ACHN (cell line): ENCODE measurements at places on chromosomes 5 and 9.

- DNase-seq = no peak
Measured at GRCh38 chr9:113601656-113602055, 138.1 kb downstream of the RGS3 start.

GRCh38 chr9:84411683-84412267, 71.2 kb upstream of the SLC28A3 start:
- DNase-seq = no peak

DNA sequence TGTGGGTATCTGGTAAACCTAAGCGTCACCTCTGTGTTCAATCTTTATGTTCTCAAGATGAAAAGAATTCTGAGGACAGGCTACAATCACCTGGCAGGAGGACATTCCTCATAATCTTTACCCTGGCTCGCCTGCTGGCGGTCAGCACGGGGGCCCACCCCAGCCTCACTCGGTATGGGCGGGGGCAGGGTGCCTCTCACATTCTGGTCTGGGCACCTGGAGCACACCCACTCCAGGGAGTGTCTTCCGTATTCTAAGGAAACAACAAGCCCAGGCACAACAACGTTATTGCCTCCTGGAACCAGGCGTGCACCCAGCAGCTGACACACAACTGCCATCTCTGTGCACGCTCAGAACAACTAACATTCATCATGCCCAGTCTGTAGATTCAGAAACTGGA, 179.8 kb downstream of the ROR2 start:
- DNase-seq = no peak

- no peak for DNase-seq
Measured at GRCh38 chr9:134371731-134372130, 45.5 kb downstream of the RXRA start.

- no peak for DNase-seq
Measured at GRCh38 chr9:128259156-128259555, 16.7 kb downstream of the GOLGA2 start.

GRCh38 chr9:133051966-133052539, 9.7 kb upstream of the CEL start:
- DNase-seq = no peak

DNA sequence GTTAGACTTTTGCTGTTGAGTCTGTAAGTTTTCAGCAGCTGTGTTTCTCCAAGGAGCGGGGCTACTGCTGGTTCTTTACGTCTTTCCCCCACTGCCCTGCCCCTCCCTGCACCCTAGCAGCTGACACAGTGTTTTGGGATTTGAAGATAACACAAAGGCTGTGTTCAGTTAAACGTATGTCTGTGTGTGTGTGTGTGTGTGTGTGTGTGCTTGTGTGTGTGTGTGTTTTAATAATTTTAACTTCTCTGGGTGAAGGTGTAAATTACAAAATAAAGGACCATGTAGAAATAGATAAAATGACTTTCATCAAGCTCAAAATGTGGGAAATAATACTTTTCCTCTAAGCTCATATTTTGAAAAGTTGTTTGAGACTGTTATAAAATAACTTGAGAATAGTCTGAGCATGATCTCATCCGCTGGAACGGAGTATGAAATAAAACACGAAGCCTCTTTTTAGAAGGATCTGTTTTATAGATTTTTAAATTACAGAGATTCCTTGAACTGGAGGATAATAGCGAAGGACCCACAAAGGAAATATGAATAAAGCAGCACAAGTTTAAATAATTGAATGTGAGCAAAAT, 10.9 kb downstream of the ABL1 start:
- DNase-seq = peak; percentile 43

GRCh38 chr9:4011054-4011453, 288.8 kb downstream of the GLIS3 start:
- no peak for DNase-seq

- DNase-seq = no peak
Measured at GRCh38 chr5:179268399-179268952, 76.8 kb downstream of the ADAMTS2 start.

- peak; percentile 79 for DNase-seq
Measured at GRCh38 chr9:123562844-123563346, 206.9 kb downstream of the CRB2 start.

GRCh38 chr5:170200876-170201275, 31.9 kb upstream of the C5orf58 start:
- no peak for DNase-seq

GRCh38 chr5:14580398-14581034, 1.1 kb upstream of the OTULINL start:
- DNase-seq = no peak

GRCh38 chr9:113879318-113879717, 3.2 kb downstream of the ZNF618 start:
- no peak for DNase-seq
